ENCODE measurements at places on chromosomes 12 and 14. TPM values are rescaled to one million over a fixed set of nuclear protein-coding genes. Genes with fewer than 3 reads are reported as not detected.

The PCNX4 gene
- 53.9 TPM for total RNA-seq

The SLC6A13 gene
- not detected for total RNA-seq

The GALNT16 gene
- total RNA-seq, result 0.13 TPM

DNA sequence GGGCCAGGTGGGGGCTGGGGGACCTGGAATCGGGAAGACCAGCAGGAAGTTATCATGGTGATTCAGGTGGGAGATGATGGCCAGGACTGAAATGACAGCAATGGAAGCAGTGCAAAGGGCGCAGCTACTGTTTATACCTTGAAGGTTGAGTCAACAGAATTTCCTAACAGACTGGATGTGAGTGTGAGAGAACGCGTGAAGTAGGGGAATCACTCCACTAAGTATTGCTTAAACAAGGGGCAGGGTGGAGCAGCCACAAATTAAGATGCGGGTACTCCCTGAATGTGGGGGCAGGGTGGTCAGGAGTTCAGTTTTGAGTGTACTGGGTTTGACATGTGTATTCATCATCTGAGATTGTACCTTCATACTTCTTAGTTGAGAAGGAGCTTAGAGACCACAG is 45.1 kb downstream of the MYF5 start:
- DNase-seq, result no peak

GRCh38 chr12:87690236-87690810 is 338.9 kb downstream of the C12orf50 start:
- no peak for DNase-seq

GRCh38 chr14:30520536-30520935 is 38.4 kb upstream of the G2E3 start:
- no peak for DNase-seq

DNA sequence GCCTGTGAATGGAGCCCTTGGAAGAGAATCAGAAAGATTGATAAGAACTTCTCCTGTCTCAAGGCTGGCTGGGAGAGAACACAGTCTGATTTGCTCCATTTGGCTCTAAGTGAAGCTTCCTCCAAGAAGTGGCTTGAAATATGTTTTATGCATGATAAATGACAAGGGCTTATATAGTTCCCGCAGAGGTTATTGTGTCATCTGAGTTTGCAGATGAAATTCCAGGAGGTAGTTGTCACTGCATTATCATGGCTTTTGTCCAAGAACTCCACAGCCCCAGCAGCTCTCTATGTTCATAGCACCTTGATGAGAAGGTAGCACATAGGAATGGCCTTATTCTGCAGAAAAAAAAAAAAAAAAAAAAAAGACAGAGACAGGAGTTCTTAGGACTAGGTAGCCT is 108.5 kb downstream of the DACT1 start:
- peak; percentile 38 for DNase-seq

- no peak for DNase-seq
Measured at GRCh38 chr12:57049890-57050289, at the start of gene MYO1A. TSS of gene MYO1A (minus strand) at chr12:57050129. CDS start at chr12:57048323, 1,806 bp downstream.

DNA sequence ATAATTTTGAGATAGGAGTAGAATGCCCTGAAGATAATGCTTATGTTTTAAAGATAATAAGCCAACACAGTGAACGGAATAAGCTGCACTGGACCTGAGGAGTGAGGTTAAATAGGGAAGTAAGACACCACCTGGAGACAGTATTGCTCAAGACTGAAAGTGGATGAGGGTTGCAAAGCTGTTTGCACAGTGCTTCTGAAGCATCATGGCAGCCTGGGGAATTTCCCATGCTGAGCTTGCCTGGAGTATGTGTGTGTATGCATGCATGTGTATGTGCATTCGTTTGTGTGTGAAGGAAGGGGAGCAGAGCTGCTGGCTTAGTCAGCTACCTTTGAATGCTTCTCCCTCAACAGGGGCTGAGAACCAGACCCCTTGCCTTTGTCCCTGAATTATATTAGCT is 35.8 kb downstream of the BHLHE41 start:
- DNase-seq, result no peak

- DNase-seq, result no peak
Measured at GRCh38 chr12:91222746-91223145, 40.1 kb upstream of the DCN start.

DNA sequence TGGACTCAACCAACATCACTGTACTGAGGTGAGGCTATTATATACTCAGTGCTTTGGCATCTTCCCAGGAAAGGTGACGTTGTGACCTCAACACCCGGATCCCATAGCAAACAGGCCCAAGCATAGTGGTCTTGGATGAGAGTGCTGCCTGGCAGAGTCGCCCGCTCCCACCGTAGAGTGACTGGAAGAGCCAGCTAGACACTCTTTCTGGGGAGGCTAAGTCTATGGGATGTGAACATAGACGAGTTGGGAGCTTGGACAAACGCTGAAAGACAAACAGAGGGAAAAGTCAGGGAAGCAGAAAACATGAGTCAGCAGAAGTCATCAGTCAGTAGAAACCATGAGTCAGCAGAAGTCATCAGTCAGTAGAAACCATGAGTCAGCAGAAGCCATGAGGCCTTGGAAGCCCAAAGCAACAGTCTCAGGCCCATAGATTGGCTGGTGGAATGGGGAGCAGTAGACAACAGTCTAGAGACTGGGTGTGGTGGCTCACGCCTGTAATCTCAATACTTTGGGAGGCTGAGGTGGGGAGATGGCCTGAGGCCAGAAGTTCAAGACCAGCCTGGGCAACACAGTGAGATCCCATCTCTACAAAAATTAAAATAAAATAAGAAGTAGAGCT is 66.4 kb upstream of the MAP1LC3B2 start:
- DNase-seq, result peak; percentile 21

GRCh38 chr12:25322918-25323531 is 72.3 kb upstream of the KRAS start:
- DNase-seq, result peak; percentile 77

GRCh38 chr14:77593501-77593961 is 22.9 kb downstream of the SPTLC2 start:
- DNase-seq, result no peak

Data from dermis microvascular lymphatic vessel endothelial cell (primary cell).